Activated CD8-positive, alpha-beta memory T cell treated with anti-CD3 and anti-CD28 coated beads for 4 hours (primary cell): ENCODE measurements at places on chromosomes 6 and 20.

DNA sequence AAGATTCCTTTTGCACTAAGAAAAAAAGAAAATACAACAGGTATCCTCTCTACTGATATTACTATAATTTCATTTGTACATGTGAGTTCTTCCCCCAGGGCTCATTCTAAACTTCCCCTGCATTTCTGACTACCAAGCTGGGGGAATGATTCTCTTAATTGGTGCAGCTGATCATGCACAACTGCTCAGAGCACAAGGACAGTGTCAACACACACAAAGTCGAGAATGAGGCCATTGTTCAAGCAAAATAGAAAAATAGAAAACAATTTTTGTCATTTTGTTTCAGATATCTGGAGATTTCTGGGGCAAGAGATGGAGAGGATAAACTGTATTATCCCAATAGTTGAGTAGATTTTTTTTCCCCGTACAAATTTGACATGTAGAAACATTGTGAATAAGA is 236.3 kb downstream of the HAO1 start:
- no peak for DNase-seq

GRCh38 chr20:34621383-34622367 is 55.2 kb downstream of the PIGU start:
- no peak for DNase-seq

DNA sequence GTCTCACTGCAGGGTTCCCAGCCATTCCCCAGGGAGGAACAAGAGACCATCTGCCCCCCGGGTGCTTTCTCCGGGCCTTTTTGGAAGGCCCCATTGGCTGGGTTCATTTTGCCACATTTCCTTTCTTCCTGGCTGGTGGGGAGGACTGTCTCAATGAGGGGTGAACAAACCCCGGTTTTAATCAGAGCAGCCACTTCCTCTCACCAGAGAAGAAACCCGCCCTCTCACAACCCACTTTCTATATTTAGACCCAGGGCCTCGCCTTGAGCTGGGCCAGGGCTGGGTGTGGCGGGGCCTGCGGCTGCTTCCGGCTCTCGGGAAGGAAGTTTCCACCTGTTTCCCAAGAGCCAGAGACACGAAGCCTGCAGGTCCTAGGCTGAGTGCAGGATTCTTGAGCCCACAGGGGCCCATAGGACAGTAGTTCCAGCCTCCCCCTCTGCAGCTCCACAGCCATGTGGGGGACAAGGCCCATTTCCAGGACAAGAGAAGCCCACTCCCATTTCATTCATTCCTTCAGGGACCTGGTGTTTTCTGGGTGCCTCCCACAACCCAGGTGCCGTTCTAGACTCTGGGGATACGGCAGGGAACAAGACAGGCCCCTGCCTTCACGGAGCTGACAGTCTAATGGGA is 41.8 kb downstream of the RBM38 start:
- DNase-seq, result peak; percentile 33

- no peak for DNase-seq
Measured at GRCh38 chr6:123962508-123962907, 158.8 kb downstream of the NKAIN2 start.

DNA sequence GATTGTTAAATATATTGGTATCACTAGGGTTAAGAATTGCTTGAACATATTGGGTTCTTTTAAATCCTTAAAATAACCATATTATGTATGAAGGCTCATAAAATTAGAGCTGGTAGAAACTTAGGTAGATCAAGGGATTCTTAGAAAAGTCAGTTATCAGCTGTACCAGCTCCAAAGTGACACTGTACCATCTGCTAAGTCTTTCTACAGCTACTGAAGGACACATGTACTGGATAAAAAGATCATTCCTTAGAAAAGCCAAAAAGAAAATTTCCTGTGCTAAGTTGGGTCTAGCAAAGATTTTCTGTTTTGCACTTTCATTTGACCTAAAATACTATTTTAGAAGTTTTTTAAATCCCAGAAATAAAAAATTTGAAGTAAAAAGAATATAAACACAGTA is 130.4 kb downstream of the CD164 start:
- no peak for DNase-seq

- DNase-seq, result no peak
Measured at GRCh38 chr20:47038566-47039560, 144.2 kb downstream of the EYA2 start.
